H54 (cell line): ENCODE measurements at places on chromosomes 12 and 14.

DNA sequence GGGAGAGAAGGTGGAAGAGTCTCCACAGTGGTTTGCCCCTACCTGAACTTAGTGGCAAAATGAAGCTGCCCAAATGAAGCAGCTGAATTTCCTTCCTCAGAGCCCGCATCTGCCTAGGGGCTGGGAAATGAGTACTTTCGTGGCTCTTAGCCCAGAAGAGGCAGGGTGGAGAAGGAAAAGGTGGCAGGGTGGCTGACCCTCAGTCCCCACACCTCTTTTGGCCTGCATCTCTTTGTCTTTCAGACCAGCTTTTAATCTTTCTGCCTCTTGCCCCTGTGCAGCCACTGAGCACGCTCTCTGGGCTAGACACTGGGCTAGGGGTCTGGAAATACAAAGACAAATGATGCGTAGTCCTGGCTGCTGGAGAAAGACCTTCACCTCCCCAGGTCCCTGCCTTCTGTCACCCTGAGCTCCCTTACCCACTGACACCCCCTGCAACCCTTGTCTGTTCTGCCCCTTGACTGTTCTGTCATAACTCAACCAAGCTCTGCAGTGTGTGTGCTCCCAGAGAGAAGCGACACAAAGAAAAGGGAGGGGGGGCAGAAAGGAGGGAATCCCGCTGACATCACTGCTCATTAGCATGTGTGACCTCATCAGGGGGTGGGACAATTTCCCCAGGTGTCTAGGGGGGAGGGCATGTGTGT, 371 bp upstream of the REM2 start:
- DNase-seq: peak; percentile 43

DNA sequence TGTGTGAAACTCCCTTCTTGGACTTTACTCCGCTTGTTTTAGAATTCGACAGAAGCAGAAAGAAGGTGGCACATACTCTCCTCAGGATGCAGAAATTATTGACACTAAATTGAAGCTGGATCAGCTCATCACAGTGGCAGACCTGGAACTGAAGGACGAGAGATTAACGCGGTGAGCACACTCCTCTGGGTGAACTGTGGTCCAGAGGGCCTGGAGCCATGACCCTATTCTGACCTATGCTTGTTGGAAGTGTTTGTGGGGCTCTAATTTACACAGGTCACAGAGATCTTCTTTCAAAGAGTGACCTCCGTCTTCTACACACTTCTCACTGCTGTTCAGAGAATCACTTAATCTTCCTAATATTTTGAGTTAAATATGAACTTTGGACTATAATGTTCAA, 72.5 kb upstream of the MYF6 start:
- no peak for DNase-seq

DNA sequence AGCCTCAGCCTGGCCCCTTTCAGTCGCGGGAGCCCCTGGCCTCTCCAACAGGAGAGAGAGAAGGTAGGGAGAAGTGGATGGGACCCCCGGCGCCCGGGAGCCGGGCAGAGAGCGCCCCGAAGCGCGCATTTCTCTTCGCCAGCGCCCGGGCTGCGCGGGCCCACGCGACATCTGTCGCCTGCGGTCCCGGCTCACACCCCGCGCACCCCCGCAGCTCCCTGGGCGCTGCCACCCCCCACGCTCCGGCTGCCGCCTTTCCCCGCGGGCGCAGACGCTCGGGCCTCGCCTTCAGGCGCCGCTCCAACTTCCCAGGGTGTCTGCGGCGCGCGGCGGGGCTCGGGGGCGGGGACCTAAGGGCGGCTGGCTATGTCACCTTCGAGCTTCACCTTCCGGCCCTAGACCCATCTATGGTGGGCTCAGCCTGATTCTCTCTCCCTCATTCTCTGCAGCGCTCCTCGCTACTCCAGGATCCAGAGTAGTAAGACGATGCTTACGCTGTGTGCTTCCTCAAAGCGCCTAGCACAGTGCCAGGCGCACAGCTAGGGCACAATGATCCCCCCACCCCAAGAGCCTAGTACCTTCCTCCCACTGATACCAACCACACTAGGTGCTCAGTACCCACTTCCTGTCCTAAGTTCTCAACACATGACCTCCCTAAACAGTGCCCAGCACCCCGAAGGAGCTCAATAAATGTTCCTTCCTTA, 1.6 kb downstream of the HRK start:
- DNase-seq: no peak

DNA sequence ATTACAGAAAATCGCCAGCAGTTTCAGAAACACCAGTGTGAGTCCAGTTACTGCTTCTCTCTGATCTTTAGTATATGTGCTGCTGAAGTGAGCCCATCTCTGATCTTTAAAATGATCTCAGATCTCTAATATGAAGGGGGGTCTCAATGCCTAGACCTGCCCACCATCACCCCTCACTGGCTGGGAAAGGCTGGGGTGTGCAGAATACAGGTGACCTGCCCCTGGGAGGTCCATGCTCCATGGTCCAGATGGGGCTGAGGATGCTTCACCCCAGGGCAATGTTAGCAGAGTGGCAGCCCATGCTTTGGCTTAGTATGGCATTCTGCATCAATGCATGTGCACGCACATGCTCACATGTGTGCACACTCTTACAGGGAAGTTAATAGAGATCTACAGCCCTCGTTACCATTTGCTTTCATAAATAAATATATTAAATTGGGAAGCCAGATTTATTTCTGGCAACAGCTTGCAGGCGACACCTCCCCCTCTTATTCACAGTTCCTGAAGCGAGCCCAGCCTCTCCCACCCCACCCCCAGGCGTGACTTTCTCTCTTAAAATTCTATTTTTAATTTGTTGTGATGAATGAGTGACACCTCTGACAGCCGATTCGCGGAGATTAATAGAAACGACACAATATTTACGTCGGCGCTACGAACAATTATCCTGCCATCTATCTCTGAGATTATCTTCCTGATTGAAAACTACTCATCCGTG, 104.7 kb upstream of the ESRRB start:
- no peak for DNase-seq
